ENCODE measurements at places on chromosomes 7 and 10.

DNA sequence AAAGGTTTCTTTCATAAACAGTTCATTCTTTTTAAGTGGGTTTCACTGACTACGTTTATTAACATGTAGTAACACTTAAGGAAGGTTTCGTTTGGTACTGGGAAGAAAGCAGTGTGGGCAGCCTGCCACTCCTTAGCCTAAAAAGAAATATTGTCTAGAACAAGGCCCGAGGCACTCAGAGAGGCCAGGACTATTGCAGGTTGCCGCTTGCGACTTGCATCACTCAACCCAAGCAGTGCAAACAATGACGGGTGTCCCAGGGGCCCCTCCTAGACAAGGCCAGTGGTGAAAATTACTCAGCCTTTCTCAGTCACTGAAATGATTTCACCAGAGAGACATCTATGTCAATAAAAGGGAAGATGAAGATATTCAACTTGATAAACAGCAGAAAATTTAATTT is 243.9 kb downstream of the SNX13 start:
- no peak for DNase-seq

GRCh38 chr10:126397640-126398382 is 9.5 kb upstream of the ADAM12 start:
- no peak for DNase-seq

GRCh38 chr7:14303536-14303935 is 314.1 kb upstream of the ETV1 start:
- no peak for DNase-seq

- no peak for DNase-seq
These were observed 67.1 kb downstream of the TNS3 start for GRCh38 chr7:47514818-47515217.
